Activated CD4-positive, alpha-beta T cell treated with anti-CD3 and anti-CD28 coated beads, Interleukin-2, amount 50 U/mL, for 24 hours (primary cell): ENCODE measurements at places on chromosomes 5 and 9.

DNA sequence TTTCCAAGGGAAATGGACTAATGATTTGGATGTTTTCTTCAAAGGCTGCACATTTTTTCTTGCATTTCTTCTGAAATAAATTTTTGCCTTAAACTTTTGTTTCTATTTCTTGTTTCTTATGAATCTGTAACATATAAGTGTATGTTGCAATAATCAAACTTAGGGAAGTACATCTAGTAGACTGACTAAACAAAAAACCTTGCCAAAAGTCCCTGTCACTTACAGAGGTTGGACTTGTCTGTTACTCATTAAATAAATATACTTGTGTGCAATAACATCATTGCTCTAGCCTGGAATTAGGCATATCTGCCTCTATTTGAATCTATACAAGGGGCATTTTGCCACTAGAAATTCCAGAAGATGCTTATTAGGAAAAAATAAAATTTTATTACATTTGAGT lies 56.6 kb downstream of the C6 start:
- no peak for DNase-seq

DNA sequence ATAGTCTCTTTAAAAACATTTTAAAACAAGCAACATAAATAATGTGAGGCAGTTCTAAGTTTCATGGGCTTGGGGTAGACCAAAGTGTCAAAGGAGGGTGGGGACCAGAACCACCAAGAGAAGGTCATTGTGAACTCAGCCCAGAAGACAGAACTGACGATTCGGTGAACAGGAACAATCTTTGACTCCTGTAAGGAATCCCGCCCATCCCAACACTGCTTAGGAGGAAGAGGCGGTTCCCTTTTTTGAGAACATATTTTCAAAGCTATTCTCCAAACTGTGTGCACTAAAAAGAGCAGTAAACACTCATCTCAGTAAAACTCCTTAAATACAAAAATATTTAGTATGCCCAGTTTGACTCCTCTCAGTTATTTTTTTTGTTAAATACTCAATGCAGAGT lies 176.5 kb upstream of the TLE4 start:
- DNase-seq, result no peak

GRCh38 chr5:115343855-115344254 lies 47.4 kb upstream of the CCDC112 start:
- no peak for DNase-seq

DNA sequence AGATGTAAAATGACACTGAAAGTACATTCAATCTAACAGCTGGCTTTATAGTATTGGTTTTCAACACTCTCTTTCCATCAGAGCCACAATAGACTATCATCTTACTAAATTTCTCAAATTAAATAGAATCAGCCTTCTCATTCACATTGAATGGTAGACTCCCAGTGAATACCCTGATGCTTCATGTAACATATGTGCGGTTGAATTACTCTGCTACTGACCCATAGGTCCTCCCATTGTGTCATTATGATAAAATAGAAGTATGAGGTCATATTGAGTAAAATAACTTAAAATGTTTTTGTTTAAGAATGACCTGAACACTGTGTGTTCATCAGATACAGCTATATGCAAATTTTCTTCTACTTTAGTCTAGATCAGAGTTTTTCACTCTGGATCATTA lies 75.9 kb upstream of the ADAMTSL1 start:
- no peak for DNase-seq

- no peak for DNase-seq
Observed at GRCh38 chr9:38278457-38278856, 114.0 kb upstream of the ALDH1B1 start.

GRCh38 chr9:134243778-134244467 lies 79.6 kb upstream of the RNU6ATAC start:
- DNase-seq, result no peak

DNA sequence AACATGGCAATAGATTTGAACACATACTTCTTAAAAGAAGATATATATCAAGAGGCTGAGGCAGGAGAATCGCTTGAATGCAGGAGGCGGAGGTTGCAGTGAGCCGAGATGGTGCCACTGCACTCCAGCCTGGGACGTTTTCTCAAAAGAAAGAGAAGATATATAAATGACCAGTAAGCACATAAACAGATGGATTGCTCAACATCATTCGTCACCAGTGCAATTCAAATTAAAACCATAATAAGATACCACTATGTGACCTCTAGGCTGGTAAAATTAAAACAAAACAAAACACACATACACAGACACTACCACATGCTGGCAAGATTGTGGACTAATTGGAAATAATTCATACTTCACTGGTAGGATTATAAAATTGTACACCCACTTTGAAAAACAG lies 5.3 kb upstream of the TXN start:
- no peak for DNase-seq

DNA sequence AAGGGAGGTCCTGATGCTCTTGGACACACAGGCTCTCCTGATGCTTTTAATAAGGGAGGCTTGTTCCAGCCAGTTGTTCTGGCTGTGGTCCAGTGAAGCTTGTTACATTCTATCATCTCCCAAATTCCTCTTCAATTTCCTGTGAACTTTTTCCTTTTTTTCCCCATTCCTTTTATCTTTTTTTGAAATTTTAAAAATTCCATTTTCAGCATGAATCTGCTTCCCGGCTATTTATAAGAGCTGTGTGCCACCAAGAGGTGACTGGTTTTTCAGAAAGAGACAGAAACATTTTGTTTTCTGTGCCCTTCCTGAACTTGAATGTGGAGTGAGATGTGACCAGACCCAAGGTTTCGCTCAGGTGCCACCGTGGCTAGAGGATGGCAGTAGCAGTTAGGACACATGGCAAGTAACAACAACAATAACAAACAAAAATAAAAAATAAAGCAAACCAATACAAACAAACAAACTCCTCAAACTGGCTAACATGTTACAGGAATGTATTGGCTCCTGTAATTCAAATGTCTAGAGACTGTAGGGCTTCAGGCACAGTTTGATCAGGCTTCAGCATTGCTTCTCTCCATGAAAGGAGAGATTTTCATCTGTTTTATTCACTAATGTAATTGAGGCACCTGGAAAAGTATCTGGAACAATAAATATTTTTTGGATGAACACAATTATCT lies 121.1 kb downstream of the BOD1 start:
- no peak for DNase-seq
